ENCODE measurements at places on chromosomes 11 and 22.

GRCh38 chr22:31838917-31839316, 85.1 kb downstream of the DEPDC5 start:
- no peak for DNase-seq

- no peak for DNase-seq
Observed at GRCh38 chr22:34017205-34017604, 96.9 kb upstream of the LARGE1 start.

- no peak for DNase-seq
Observed at GRCh38 chr11:68014157-68014946, 4.2 kb downstream of the ALDH3B1 start.

GRCh38 chr11:130760515-130761125, 155.7 kb downstream of the SNX19 start:
- DNase-seq, result no peak

GRCh38 chr11:24422376-24422775, 74.5 kb upstream of the LUZP2 start:
- no peak for DNase-seq
